Iris pigment epithelial cell (primary cell): ENCODE measurements at places on chromosomes 2 and 18.

GRCh38 chr2:39107156-39107555 is 13.7 kb downstream of the SOS1 start:
- peak; percentile 45 for DNase-seq

GRCh38 chr2:143392358-143392757 is 263.1 kb downstream of the ARHGAP15 start:
- DNase-seq, result no peak

DNA sequence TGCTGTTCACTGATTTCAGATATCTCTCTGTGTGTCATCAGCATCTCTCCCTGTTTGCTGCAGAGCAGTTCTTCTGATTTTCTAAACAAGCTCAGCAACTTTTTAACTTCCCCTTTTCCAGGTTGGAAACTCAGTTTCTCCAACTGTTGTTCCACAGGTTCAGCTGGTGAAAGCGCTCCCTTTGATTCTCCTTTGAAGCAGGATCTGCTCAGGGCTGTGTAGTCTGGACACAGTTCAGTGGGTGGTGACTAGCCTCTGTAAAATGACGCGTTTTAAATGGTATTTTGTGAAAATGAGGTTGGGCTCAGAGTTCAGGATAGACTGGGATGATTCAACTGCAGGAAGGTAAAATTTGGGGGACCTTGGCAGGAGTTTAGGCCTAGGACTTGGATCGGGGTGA is 106.3 kb downstream of the TRIM43 start:
- DNase-seq, result no peak

- no peak for DNase-seq
Measured at GRCh38 chr18:10114717-10115463, 201.1 kb downstream of the VAPA start.

GRCh38 chr2:69013840-69014821 is 1.2 kb downstream of the ANTXR1 start:
- DNase-seq, result peak; percentile 42

DNA sequence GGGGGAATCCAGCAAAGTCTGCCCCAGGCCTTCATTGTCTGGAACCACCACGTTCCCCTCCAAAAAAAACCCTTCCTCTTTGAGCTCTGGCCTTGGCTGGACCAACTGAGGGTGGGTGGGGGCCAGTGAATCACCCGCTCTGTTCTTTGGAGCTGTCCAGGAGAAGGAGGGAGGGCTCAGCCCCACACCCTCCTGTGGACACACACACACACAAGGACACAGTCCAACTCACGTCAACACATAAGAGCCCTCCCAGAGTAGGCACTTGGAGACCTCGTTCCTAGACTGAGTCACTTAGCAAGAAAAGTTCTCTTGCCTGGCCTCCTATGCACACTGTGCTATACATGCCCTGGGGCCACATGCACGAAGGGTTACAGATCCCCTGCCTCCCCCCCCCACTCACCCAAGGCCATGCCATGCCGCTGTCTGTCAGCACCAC is 1.2 kb upstream of the TNS1 start:
- DNase-seq, result peak; percentile 91

GRCh38 chr2:232310121-232310520 is 68.4 kb upstream of the ALPP start:
- no peak for DNase-seq

DNA sequence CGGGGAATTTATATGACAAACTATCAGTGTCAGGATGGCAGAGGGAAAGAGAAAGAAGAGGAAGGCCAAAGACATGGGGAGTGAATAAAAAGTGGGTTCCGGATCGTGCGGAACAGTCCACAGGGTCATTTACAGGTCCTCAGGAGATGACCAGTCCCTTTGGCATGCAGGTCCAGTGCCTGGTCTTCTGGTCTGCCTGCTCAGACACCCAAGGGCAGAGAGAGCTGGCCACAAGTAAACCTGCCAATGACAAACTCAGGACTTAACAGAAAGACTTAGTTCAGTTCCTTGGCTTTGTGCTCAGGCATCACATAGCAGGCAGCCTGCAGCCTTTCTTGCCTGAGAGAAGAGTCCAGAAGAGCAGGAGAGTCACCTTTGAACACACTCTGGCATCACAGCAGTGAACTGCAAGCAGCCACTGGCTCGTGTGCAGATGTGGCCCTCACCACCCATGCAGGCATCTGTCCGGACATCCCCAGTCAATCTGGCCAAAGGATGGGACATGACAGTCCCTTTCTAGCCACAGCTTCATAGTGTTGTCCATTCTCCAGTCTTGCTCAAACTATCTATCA is 14.0 kb downstream of the TMEM127 start:
- DNase-seq, result peak; percentile 97

DNA sequence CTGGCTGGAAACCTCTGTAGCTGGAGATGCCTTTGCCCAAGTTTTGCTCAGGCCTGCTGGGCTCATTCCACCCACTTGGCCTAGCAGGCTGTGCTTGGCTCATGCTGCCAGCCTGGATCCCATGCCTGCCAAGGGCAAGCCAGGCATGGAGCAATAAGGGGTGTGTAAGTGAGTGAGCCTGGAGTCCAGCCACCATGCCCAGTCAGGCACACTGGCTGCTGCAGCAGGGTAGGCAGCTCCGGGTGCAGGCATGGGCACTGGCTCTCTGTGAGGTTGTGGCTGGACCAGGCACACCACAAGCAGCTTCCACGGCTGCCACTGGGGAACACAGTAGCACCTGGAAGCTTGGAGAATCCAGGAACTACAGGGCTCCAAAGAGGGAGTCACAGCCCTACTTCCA is 147.7 kb upstream of the HS6ST1 start:
- no peak for DNase-seq

GRCh38 chr2:42755191-42755880 is 8.6 kb downstream of the OXER1 start:
- DNase-seq, result no peak

GRCh38 chr18:25186871-25187270 is 165.1 kb downstream of the ZNF521 start:
- DNase-seq, result no peak

DNA sequence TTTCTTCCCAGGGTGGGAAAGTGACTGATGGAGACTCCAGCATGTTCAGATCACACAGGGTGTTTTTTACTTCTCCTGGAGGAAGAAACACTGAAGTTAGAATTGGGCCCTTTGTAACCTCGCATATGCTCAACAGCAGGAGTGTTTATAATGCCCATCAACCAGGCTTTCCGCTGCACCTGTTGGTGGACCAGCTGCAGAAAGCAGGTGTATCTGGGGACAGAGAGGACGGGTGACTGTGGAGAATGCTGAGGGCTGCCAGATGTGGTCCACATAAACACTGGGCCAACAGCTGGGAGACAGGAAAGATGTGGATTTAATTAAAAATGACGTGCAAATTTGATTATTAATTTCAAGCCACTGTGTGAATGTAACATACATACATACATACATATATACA is 335.5 kb upstream of the SPRED2 start:
- DNase-seq, result no peak
